ENCODE measurements at places on chromosomes 6 and 20.

DNA sequence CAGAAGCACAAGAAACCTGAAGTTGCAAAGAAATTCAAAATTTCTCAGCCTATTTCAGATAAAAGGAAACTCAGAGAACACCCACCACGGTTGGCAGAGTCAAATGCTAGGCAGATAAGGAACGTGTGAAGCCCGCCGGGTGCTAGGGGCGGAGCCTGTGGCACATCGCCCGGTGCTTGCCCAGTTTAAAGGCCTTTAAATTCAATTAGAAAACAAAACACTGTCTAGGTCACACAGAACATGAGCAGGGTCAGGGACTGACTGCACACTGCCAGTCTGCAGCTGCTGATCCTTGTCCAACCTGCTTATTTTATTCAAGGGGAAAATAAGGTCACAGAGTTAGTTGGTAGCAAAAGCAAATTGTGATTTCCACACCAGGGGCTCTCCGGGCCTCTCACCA is 75.8 kb downstream of the PSMG4 start:
- DNase-seq = no peak

DNA sequence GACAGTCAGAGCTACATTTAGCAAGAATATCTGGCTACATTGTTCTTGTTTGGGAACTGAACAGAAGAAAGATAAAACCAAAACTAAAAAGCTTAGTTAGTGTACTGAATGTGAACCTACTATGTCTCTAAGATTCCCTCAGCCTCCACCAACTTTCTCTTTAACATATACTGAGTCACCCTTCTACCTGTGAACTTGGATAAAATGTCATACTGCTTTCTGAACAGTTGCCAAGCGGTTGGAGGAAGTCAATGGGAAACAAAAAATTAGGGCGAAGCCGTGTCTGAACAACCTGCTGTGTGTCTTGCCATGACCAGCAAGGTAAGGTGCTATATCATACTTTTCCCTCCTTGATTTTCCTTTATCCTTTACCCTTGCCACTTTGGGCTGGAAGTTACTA is 243.5 kb downstream of the BTBD9 start:
- no peak for DNase-seq

- DNase-seq = no peak
Observed at GRCh38 chr20:3116341-3116740, 31.8 kb upstream of the AVP start.

GRCh38 chr20:44959082-44959637 is 1.0 kb downstream of the TOMM34 start:
- no peak for DNase-seq

DNA sequence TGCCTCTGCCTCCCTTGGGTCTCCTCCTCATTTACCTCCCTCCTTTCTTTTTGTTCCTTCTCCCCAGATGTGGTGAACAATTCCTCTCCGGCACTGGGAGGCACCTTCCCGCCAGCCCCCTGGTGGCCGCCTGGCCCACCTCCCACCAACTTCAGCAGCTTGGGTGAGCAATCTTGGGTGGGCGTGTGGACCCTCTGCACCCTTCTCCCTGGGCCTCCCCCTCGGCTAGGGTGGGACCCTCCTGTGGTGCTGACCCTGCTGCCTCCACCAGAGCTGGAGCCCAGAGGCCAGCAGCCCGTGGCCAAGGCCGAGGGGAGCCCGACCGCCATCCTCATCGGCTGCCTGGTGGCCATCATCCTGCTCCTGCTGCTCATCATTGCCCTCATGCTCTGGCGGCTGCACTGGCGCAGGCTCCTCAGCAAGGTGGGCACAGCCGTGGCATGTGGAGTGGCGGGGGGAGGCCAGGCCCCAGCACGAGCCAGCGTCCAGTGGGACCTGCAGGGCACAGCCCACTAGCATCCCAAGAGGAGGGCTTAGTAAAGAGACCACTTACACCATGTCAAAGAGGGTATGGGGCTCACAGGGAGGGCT is 8.8 kb downstream of the DDR1 start:
- DNase-seq = no peak

- DNase-seq = no peak
Observed at GRCh38 chr6:16700202-16700915, 60.9 kb downstream of the ATXN1 start.

Data from stimulated activated CD8-positive, alpha-beta memory T cell treated with anti-CD3 and anti-CD28 coated beads, Interleukin-4, amount 100 ng/mL, for 4 hours (primary cell).